Caco-2 (cell line): ENCODE measurements at places on chromosomes 6 and 20.

- no peak for DNase-seq
Measured at GRCh38 chr20:34124469-34125249, 12.6 kb upstream of the EIF2S2 start.

DNA sequence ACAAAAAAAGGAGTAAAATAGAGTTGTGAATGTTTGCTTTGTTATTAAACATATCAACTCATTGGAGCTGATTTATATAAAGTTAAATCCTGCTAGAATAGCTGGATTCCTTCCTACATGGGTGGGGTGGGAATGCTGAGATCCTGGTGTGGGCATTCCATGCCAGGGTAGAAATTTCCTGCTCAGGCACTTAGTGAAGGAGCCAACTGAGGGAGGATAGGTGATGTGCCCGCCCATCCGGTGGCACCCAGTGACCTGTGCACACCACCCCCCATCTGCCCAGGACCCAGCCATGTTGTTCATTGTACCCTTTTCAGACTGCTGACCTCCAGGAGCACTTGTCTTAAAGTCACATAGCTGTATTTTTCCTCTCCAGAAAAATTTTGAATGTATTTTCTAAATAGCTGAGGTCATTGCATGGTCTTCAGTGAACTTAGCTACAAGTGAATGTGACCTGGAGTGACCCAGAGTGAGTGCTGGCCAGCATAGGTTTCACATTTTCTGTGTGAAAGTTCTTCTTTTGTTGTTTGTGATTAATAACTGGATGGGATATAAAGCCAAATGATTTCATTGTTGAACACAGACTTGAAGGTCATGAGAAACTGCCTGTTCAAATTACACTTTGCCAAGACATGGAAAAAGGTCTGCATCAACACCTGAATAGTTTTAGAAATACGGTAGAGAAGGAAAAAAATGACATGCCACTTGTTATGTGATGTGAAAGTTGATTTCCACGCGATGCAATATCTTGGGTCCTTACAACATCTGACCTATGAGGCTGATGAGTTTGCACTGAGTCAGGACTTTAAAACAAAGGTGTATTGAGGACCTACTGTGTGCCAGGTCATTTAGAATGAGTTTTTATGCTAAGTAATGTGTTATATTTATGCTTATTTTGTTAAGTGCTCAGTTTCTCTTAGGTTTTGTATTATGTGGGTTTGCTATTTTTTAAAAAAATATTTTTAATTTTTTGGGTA lies 77.2 kb downstream of the UTRN start:
- no peak for DNase-seq

- DNase-seq = no peak
Measured at GRCh38 chr6:27694547-27694874, 217.7 kb downstream of the OR2B2 start.

GRCh38 chr6:112298816-112299281 lies 44.5 kb upstream of the LAMA4 start:
- no peak for DNase-seq

DNA sequence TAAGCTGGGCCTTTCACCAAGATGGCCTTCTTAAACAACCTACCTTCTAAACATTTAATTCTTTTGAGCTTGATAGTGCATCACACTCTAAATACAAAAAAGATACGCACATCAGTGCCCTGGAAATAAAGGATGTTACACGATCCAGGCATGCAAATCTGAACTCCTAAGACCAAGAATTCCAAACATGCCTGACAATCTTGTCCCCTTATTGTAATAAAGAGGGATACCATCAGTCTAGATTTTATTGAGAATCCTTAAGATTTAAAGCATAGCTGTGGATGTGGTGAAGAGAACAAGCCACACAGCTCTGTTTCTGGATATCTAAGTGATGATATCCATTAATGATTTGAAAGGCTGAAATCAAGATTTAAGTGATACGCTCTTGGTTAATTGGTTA lies 13.0 kb downstream of the ZNF451 start:
- DNase-seq = no peak

DNA sequence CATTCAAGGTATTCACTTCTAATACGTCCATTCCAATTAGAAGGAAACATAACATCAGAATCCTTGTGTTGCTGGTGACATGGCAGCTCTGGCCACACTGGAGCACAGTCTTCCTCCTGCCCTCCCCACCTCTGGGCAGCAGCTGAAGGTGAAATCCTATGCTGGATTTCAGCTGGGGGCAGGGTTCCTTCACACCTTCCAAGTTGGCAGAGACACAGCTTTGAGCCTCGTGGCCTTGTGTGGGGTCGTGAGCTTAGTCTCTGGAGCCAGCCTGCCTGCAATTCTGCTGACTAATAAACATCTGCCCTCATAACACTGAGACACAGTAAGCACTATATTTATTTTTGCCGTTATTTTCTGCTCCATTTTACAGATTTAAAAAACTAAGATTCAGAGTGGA lies 218.9 kb upstream of the RIN2 start:
- DNase-seq = no peak

GRCh38 chr20:10332656-10333415 lies 101.2 kb downstream of the MKKS start:
- DNase-seq = no peak

DNA sequence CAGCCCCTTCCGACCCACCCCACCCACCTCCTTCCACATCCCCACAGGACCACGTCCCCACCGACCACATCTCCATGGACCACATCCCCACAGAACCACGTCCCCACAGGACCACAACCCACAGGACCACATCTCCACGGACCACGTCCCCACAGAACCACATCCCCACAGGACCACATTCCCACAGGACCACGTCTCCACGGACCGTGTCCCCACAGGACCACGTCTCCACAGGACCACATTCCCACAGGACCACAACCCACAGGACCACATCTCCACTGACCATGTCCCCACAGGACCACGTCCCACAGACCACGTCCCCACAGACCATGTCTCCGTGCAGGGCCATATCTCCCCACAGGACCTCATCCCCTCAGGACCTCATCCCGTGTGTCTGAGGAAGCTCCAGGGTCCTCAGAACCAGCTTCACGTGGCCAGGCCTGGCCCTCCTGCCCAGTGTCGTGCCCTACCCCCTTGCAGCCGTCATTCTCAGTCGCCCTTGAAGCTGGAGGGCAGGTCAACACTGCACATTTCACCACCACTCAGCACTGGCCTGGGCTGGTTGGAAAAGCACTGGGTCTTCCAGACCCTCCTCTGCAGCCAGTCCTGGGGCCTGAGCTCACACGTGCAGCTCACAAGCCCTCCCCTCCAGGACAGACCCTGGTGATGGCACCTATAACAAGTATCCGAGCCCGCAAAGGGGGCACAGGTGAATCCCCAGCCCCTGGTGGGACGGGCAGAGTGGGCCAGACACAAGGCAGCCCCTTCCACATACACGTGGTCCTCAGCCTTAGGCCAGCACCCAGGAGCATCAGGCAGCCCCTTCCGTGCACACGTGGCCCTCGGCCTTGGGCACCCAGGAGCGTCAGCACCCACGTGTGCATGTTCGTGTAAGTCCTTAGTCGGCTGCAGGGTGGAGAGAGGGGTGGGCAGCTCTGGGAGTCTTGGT lies 3.9 kb downstream of the CHRNA4 start:
- no peak for DNase-seq

GRCh38 chr6:88680654-88681053 lies 282.8 kb downstream of the RNGTT start:
- DNase-seq = no peak

GRCh38 chr20:62989201-62989601 lies 17.6 kb downstream of the BHLHE23 start:
- DNase-seq = no peak

GRCh38 chr6:33315793-33316602 lies 1.5 kb downstream of the ZBTB22 start:
- no peak for DNase-seq

GRCh38 chr6:43757966-43758616 lies 11.9 kb upstream of the VEGFA start:
- DNase-seq = no peak

DNA sequence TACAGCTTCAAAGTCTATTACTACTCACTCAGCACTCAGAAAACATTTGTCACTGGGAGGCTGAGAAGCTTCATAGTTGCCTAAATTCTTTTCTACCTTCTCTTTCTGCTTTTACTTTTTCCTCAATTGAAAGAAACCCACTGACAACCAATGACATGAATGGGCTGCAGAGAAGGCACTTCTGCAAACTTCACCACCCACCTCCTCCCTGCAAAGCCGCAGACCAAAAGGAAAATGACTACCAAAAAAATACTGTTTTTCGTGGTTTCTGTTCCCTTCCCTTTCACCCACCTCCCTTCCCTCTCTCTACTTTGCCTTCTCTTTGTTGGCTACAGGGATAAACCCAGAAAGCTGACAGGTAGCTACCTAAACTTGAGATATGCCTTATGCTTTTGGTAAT lies 3.2 kb downstream of the GNAS-AS1 start:
- peak; percentile 1 for DNase-seq

DNA sequence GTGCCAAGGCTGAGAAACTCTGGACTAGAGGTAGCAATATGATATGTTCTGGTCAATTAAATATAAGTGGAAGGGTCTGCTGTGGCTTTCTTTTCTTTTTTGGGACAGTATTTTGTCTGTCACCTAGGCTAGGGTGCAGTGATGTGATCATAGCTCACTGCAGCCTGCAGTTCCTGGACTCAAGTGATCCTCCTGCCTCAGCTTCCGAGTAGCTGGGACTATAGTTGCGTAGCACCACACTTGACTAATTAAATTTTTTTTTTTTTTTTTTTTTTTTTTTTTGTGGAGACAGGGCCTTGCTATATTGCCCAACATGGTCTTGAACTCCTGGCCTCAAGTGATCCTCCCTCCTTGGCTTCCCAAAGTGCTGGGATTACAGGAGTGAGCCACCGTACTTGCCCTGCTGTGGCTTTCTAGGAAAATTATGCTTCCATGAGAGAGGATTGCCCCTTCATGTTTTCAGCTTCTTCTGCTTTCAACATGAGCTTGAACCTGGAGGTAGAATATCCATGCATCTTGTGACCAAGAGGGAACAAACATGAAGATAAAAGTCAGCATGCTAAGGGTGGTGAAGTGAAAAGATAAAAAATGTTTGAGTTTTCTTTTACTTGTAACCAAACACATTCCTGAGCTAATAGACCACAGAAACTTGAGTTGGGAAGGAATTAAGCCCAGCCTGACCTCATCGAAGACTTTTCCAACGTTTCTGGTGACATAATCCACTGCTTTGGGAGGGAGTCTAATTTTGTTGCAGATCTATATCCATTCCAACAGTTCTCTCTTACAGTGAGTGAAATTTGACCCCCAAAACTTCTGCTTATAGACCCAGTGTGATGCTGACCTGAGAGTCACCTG lies 75.1 kb downstream of the CARMIL1 start:
- no peak for DNase-seq

DNA sequence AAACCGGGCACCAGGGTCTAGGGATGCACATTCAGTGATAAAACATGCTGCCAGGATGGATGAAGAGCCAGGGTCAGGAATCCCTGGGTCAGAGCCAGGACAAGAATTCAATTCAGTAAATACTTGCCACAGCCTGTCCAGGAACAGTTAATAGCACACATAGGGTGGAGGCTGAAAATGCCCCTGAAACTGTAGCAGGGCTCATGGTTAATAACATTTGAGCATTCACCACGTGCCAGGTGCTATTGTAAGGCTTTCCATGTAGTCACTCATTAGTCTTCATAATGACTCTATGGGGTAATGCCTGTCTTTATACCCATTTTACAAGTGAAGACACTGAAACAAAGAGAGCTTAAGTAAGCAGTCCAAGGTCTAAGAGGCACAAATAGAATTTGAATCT lies 296.3 kb downstream of the LRFN2 start:
- DNase-seq = no peak

GRCh38 chr6:113763876-113764275 lies 93.3 kb upstream of the MARCKS start:
- DNase-seq = peak; percentile 22

DNA sequence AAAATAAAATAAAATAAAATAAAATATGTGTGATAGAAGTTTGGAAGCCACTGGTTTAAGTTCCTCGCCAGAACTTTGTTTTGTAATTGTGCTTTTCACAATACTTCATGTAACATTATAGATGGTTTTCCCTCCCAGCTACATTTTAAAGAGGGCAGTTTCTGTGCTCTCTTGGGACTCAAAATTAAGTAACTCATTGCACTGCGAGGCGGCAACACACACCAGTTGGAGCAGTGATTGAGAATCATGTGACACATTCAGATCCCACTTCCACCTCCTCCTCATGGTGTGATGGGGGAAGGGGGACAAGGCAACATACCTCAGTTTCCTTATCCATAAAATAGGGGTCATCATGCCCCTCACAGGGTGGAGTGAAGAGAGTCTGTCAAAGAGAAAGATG lies 7.5 kb downstream of the C2 start:
- no peak for DNase-seq

DNA sequence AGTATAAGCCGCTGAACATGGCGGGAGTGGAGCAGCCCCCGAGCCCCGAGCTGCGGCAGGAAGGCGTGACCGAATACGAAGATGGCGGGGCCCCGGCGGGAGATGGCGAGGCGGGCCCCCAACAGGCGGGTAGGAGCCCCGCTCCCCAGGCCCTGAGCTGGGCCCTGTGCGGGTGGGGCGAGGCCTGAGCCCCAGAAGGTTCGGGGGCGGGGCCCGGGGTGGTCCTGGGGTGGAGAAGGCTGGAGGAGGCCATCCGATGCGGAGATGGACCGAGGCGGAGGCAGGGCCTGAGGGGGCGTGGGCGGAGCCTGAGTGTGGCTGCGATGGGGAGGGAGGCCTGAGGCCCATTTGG lies 7.1 kb downstream of the L3MBTL1 start:
- DNase-seq = no peak

GRCh38 chr20:45041464-45042337 lies 59.2 kb downstream of the KCNS1 start:
- DNase-seq = no peak

DNA sequence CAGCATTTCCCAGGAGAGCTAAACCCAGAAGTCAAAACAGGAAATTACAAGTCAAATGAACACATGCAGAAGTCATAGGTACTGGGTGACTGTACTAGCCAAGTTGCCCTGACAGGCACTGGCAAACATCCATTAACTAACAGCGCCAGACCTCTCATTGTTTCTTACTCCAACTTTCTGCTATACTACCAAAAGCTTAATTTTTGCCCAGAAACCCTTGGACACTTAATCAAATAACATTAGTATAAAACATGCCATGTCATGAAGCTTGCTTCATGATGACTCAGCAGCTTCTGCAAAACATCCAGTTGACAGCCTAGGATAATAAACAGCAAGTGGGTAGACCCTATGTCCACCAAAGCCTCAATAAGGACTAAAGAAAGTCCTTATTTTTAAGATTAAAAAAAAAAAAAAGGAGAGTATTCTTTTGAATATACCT lies 3.5 kb downstream of the NUP153 start:
- DNase-seq = no peak

DNA sequence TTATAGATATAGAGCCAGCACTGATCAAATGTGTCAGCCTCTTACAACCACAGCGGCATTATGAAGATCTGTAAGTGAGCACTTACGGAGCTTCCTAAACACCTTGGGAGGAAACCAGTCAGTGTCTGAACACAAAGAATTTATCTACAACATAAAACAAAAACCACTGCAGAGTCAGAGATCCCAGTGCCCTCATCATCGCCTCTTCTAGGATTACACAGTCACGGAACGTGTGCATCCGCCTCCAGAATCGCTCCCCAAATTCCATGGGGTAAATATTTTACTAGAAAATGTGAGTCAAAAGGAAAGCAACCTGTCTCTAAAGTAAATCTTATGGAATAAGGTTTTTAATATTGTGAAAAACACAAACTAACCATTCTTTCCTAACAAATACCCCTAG lies 243.6 kb downstream of the PACRG start:
- no peak for DNase-seq
